ENCODE measurements at places on chromosomes 6 and 20.

GRCh38 chr6:8829796-8830195 is 394.5 kb upstream of the SLC35B3 start:
- no peak for DNase-seq

- no peak for DNase-seq
Measured at GRCh38 chr20:1013566-1014340, 11.6 kb upstream of the RSPO4 start.

- DNase-seq, result no peak
Measured at GRCh38 chr20:19758501-19759331, 658 bp downstream of the RIN2 start.

DNA sequence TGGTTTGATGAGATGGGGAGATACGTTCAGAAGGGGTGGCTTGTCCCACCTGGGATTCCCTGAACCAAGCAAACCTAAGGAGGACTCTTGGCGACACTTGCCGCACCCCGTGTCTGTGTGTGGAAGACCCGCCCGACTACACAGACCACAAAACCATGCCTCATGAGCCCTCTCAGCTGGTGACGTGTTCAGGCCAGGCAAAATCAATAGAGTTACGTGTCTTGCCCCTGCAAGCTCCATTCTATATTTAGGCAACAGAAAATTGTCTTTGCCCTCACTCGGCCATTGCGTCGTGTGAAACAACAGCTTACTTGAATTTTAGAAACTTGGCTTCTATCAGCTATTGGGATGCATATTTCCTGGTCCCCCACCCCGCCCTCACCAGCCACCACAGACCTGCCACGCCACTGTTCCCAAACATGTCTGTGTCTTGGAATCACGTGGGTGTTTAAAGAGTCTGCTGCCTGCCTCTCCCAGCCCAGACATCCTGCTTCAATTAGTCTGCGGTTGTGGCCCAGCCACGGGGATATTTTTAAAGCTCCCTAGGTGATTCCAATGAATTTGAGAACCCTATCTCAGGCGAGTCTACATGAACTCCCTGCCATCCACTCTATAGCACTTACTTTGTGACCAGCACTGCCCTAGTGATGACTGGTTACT is 279.2 kb upstream of the EXOC2 start:
- no peak for DNase-seq

- DNase-seq, result peak; percentile 96
Measured at GRCh38 chr20:33810885-33811775, at the start of gene CHMP4B. TSS of gene CHMP4B (plus strand) at chr20:33811348. CDS start at chr20:33811469, 121 bp downstream.

- no peak for DNase-seq
Measured at GRCh38 chr20:53390770-53391169, 202.9 kb downstream of the ZNF217 start.

DNA sequence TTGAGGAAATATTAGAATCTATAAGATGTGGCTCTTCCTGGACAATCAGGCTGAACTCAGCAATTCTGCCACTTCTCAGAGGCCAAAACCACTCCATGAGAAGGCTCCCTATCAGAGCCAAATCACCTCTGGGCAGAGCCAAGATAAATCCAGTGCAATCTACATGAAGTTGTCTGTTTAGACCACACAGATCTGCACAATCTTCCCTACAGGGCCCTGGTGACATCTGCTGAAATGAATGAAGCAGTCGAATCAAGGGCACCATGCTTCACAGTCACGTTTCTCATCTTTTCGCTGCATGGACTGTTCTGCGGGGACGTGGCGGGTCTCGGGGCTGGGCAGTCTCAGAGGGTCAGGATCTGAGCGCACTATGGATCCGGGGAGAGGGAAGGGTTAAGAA is 60.1 kb upstream of the CD93 start:
- DNase-seq, result no peak

DNA sequence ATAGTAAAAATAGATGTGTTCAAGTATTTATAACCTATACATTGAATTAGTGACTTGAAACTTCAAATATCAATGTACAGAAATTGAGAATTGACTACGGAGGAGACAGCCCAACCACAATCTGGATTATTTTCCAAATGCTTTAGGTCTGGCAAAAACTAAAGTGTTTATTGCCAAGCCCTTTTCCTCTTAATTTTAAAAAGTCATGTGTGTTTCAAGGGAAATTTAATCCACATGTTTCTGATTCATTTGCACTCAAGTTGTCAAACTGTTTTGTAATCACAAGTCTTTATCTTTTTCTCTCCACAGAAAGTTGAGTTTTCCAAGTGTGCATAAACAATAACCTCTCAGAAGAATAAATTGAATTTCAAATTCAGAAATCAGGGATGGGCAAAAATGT is 350.8 kb upstream of the RSPO3 start:
- DNase-seq, result no peak

- no peak for DNase-seq
Measured at GRCh38 chr20:53952528-53953096, 117.8 kb downstream of the BCAS1 start.

- DNase-seq, result no peak
Measured at GRCh38 chr6:52543262-52543661, 33.6 kb downstream of the TRAM2 start.

DNA sequence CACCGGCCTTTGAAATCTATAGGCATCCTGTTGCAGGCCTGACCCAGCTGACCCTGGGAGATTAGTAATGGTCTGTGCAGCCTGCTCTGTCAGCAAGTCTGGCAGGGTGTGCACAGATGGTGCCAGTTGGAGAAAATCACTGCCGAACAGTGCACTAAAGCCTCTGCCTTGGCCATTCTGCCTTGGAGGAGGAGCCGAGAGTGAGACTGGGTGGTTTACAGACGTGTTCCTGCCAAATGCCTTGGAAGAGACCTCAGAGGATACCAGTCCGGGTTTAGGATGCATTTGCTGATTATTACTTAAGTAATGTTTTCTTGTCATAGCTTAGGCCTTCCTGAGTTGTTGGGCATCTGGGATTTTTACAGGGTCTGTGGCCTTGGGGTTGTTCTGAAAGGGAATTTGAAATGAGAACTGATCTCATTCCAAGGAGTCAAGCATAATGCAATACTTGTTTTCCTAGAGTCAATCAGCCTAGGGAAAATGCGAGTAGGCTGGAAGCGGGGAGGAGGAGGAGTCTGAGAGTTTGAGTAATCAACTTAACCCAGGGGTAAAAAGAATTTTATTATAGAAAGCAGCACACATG is 292.1 kb downstream of the SOX4 start:
- DNase-seq, result no peak

- no peak for DNase-seq
Measured at GRCh38 chr6:105510746-105511145, 107.9 kb upstream of the PREP start.

- no peak for DNase-seq
Measured at GRCh38 chr6:31879143-31879542, 346 bp upstream of the SLC44A4 start.

- DNase-seq, result peak; percentile 64
Measured at GRCh38 chr20:48904566-48905296, 16.8 kb upstream of the ARFGEF2 start.

GRCh38 chr6:122007339-122007738 is 392.1 kb upstream of the HSF2 start:
- no peak for DNase-seq

GRCh38 chr20:46264391-46265266 is 43.7 kb downstream of the CDH22 start:
- no peak for DNase-seq

DNA sequence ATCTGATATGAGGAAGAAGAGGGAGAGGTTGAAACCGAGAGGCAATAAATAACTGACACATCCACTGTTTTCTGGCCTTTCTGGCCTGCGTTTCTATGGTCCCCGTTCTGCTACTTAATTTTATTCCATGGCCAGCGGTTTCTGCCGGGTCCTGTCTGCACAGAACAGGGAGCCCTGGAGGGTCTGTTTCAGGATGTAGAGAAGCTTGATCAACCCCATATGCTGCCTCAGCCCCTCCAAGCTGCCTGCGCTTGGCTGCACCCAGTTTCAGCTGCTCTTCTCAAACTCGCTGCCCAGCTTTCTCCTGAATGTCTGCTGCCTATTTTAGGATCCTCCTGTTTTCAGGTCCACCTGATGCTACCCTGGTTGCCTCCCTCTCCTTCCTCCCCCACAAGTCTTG is 18.5 kb upstream of the PACSIN1 start:
- no peak for DNase-seq

- no peak for DNase-seq
Measured at GRCh38 chr6:160952633-160953281, 38.8 kb upstream of the MAP3K4 start.

DNA sequence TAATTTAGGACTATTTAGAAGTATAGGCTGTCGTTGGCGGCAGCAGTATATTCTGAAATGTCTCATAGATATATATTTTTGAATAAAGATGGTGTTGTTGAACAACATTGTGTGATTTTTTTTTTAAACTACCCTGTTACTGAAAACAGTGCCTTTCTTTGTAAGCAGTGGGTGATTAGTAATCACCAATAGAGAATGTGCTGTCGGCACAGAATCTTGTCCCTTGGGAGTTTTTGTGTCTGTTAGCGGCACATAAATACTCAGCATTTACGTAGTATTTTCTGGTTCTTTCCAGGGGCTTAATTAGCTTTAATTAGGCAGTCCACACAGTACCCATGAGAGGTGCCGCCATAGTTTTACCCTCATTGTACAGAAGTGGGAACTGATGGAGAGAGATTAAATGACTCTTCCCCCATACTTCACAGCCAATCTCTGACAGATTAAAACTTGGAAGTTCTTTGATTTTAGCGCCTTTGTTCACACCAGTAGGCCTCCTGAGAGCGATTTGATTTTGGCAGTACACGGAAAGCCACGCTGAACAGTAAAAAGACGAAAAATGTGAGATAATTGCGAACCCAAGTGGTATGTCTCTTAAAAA is 58.8 kb downstream of the RPRD1B start:
- DNase-seq, result no peak

GRCh38 chr6:151239603-151240035 is at the start of gene AKAP12:
TSS of gene AKAP12 (plus strand) at chr6:151239967. CDS start at chr6:151240563, 596 bp downstream.
- no peak for DNase-seq

DNA sequence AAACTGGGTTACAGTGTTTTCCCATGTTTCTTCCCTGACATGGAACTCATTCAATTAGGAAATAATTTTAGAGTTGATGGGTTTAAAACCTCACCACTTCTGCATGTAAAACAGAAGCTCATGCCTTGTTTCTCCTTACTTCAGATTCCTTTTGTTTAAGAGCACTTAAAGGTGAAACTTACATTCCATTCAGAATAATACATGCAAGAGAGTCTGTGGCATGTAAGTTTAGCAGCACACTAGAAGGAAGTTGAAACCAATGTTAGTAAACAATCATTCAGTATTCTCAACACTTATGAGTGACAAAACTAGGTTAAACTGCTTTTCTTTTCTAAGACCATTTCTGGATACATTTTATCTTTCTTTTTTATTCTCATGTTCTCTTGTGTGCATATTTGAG is 495.6 kb upstream of the PTCHD4 start:
- no peak for DNase-seq

DNA sequence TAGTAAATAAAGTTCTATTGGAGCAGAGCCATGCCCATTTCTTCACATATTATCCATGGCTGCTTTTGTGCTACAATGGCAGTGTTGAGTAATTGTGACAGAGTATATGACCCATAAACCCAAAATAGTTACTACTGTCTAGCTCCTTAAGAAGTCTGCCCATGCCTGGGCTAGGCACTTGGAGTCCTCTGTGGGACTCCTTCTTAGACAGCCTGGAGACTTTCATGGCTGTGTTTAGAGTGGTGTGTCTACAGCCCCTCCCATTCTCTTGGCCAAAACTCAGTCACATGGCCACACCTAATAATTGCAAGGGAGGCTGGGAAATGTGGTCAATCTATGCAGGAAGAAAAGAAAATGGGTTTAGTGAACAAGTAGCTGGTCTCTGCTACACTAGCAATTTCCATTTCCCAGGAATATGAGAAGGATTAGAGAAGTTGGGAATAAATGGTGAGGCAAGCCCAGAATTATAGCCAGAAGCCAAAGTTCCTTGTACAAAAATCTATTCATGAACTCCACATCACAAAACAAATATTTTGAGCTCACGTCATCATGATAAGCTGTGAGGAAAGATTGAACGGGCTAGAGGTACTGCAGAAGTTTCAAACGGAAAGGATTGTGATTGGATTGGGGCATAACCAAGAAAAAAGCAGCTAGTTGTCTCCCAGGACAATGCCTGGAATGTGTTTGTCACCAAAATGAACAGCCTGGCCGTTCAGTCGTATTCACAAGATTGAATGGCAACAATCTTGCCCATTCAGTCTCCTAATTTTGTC is 251.8 kb upstream of the PLN start:
- DNase-seq, result no peak

DNA sequence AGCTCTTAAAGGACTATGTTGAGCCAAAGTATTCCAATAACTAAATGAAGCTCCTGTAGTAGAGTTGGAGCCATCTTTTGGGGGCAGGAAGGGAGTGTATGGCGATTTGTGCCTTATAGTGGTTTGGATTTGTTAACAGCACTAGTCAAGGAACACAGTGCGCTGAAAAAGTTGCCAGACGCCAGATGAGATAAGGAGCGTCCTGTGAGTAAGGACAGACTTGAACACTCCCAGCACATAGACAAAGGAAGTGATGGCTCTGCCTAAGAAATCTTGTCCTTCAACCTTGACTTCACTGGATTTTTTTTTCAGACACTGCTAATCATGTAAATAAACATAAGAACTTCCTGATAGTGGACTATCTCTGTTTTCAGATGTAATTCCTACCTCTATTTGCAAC is 136.9 kb downstream of the TRMT11 start:
- no peak for DNase-seq

DNA sequence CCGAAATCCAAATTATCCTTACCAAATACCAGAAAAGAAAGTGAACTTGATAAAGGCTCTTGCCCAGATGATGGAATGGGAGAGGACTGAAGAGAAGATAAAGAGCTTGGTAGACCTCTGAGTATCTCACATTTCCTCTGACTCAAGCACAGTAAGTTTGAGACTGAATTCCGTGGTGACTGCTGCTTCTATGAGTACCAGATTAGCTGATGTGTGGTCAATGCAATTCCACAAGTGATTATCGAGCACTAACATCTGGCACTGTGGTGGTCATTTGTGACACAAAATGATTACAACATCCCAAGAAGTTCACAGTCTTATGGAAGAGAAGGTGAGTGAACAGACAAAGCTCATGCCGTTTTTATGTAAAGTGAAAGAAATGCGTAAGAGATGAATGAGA is 2.6 kb upstream of the RPS6KA2 start:
- DNase-seq, result no peak

GRCh38 chr20:41422953-41423352 is 56.3 kb upstream of the EMILIN3 start:
- DNase-seq, result no peak

DNA sequence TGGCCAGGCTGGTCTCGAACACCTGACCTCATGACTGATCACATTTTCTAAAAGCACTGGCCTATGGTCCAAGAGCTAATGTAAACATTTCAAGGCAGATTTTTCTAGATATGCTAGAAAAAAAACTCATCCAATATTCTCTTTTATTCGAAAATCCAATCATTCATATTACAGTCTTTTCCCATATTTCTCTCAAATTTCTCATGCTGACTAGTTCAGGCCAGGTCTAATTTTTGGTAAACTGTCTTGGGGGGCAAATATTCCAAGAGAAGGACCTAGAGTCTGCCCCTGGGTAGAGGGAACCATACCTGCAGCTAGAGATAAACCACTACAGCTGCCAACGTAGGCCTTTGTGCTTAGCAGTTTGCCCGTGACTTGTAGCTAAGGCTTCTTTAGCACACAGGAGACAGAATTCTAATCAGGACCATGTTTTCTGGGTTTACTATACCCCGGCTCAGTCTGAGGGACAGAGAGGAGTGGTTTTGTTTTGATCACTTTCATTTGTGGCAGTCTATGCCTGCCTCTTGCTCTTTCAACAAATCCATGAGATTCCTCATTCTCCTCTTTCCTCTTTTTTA is 71.8 kb upstream of the CITED2 start:
- DNase-seq, result no peak

- DNase-seq, result no peak
Measured at GRCh38 chr6:167840526-167841179, 13.9 kb downstream of the AFDN start.

- DNase-seq, result no peak
Measured at GRCh38 chr6:15504581-15505350, 158.1 kb downstream of the DTNBP1 start.

All from activated T-cell treated with anti-CD3 and anti-CD28 coated beads for 24 hours (primary cell).